NCI-H1694 treated with DMSO at 0.1 percent for 48 hours (cell line): ENCODE measurements at places on chromosomes 4 and X.

DNA sequence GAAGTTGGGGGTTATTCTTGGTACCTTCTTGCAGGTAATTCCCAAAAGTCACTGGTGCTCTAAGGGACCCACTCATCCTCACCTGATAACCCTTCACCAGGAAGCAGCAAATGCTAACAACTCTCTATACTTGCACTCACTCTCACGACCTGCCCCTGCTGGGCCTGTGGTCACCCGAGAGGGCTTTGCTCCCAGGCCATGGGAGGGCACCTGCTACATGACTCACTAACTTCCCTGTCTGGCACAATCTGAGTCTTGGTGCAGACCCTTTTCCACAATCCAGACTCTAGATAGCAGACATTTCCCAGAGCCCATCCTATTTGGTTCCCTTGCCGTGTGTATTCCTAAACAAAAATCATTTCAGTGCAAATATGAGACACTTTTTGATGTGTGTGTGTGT, 403.8 kb upstream of the FAT1 start:
- DNase-seq: no peak

DNA sequence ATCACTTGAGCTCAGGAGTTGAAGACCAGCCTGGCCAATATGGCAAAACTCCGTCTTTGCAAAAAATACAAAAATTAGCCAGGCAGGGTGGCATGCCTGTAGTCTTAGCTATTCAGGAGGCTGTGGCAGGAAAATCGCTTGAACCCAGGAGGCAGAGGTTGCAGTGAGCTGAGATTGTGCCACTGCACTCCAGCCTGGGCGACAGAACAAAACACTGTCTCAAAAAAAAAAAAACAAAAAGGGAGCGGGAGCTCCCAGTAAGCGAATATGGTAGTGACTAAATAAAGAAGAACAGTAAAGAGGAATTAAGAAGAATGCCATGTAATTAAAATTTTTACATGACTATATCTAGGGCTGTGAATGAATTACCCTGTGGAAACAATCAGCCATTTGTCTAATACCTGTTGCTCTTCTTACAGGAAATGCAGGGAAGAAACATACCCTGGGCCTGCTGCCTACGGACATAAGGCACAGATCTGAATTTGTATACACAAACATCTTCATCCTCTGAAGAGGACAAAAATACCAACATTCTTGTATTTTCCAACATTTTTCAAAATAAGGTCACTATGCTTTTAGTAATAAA, 11.4 kb downstream of the WDFY3 start:
- no peak for DNase-seq

DNA sequence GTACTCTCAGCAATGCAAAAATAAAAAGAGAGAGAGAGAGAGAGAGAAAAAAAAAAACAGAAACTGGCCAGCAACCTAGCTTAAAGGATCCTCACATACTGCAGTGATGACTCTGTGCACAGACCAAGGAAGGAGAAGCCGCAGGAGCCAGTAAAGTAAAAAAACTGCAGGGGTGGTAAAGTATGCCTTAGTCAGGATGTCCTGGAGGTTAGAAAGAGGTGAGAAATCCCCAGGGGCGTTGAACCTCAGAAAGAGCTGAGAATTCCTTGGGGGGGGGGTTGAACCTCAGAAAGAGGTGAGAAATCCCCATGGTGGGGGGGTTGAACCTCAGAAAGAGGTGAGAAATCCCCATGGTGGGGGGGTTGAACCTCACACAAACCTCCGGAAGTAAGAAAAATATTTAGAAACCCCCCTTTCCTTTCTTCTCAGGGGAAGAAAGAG, 48.0 kb downstream of the MAGEA9 start:
- no peak for DNase-seq

DNA sequence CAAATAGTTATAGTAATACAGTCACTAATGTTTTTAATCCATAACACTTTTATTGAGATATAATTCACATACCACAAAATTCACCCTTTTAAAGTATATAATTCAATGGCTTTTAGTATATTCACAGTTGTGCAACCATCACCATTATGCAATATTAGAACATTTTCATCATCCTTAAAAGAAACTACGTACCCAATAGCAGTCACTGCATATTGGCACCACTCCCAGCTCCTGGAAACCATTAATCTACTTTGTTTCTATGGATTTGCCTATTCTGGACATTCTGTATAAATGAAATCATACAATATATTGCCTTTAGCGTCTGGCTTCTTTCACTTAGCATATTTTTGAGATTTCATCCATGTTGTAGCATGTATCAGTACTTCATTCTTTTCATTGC, 99.3 kb downstream of the AMMECR1 start:
- DNase-seq: no peak

GRCh38 chrX:43969504-43970501, 3.4 kb downstream of the NDP start:
- no peak for DNase-seq

DNA sequence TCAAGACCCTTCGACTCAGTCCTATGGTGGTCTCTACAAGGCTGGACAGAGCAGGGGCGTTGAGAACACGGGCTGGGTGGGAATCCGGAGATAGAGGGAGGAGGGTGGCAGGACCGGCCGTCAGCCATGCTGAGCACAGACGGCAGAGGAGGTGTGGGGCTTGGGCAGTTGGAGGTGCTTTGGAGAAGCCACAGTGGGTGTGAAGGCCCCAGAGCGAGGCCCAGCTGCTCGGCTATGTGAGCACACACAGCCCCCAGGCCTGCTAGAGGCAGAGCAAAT, 4.2 kb downstream of the PDE6B start:
- DNase-seq: no peak

DNA sequence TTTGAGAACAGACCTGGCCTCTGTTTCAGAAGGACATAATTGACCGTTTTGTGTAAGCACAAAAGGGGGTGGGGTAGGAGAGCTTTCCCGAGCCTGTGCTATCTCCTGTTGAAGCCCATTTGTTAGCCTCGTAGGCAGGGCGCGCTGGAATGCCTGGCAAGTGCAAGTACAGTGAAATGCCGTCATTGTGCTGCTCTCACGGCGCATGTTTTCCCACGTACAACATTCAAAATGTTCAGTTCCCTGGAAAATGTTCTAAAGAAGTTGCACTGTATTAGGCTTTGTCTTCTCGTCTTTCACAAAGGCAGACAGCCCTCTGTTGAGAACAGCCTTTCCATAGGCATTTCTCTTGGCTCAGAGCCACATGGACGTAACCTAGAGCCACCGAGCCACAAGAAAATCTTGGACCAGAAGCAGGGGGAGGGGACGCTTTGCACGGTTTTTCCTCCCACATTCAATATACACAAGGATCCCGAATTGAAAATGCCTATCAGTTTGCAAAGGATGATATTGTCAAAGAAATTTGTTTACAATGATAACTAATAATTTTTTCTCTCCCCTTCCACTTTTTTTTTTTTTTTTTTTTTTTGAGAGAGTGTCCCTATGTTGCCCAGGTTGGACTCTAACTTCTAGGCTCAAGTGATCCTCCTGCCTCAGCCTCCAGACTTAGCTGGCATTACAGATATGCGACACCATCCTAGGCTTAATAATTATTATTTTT, 54.6 kb upstream of the RAPGEF2 start:
- no peak for DNase-seq

- no peak for DNase-seq
Measured at GRCh38 chr4:189162888-189163287, 777.8 kb upstream of the FRG1 start.

- DNase-seq: no peak
Measured at GRCh38 chr4:26015906-26016305, 101.9 kb downstream of the SMIM20 start.

- DNase-seq: peak; percentile 82
Measured at GRCh38 chr4:140252141-140252741, 98.3 kb upstream of the MAML3 start.

DNA sequence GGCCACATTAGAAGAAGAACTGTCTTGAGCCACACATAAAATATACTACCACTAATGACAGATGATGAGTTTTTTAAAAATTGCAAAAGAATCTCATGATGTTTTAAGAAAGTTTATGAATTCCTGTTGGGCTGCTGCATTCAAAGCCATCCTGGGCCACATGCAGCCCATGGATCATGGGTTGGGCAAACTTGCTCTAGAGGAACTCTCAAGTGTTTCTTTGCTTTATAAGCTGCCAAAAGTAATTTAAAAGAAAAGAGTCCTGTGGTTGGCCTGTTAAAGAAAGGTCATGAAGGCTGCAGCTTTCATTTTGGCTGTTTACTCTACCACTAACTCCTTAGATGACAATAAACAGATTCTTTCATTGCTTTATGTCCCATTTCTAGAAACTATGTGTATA, 218.2 kb downstream of the SCFD2 start:
- no peak for DNase-seq

DNA sequence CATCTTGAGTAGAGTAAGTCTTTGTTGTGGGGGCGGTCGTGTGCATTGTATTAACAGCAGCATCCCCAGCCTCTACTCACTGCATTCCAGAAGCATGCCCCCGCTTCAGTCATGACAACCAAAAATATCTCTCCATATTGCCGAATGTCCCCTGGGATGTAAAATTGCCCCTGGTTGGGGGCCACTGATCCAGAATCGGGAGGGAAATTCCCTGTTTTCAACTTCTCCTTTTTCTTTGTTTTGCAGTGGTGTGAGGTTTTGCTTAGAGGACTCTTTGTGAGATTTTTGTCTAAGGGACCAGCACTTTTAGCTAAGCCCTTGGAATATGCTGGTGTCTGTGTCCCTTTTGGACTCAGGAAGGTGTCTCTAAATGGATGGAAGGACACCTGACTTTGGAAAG, 3.0 kb upstream of the IL13RA1 start:
- DNase-seq: no peak

- DNase-seq: no peak
Measured at GRCh38 chr4:31005037-31005436, 284.9 kb downstream of the PCDH7 start.

DNA sequence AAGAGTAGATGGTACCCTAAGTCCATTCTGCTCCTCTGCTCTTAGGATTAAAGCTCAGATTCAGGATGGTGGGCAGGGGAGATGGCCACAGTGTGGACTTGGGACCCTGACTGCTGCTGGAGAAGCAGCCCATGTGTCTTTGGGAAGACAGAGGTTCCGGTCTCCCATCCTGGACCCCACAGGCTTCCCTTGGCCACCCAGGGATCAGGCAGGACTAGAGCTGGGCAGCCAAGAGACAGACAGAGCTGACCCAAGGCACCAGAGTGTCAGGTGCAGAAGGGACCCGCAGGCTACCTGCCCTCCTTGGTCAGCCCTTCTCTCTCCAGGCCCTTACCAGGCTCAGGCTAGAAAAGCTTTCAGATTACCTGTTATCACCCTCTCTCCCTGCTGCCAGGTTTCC, 25.7 kb upstream of the SHROOM4 start:
- no peak for DNase-seq

- DNase-seq: no peak
Measured at GRCh38 chrX:16807976-16808542, 21.8 kb downstream of the TXLNG start.

GRCh38 chr4:6819295-6819694, 36.8 kb downstream of the KIAA0232 start:
- DNase-seq: no peak

DNA sequence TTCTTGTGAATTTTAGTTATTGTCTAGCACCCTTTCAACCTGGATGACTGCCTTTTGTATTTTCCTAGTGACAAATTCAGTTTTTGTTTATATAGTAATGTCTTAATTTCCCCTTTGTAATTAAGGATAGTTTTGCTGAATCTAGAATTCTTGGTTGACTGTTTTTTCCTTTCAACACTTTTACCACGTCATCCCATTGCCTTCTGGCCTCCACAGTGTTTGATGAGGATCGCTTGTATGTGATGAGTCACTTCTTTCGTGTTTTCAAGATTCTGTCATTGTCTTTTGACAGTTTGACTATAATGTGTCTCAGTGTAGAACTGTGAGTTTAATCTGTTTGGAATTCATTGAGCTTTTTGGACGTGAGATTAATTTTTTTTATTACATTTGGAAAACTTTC, 30.1 kb downstream of the KDM6A start:
- no peak for DNase-seq

DNA sequence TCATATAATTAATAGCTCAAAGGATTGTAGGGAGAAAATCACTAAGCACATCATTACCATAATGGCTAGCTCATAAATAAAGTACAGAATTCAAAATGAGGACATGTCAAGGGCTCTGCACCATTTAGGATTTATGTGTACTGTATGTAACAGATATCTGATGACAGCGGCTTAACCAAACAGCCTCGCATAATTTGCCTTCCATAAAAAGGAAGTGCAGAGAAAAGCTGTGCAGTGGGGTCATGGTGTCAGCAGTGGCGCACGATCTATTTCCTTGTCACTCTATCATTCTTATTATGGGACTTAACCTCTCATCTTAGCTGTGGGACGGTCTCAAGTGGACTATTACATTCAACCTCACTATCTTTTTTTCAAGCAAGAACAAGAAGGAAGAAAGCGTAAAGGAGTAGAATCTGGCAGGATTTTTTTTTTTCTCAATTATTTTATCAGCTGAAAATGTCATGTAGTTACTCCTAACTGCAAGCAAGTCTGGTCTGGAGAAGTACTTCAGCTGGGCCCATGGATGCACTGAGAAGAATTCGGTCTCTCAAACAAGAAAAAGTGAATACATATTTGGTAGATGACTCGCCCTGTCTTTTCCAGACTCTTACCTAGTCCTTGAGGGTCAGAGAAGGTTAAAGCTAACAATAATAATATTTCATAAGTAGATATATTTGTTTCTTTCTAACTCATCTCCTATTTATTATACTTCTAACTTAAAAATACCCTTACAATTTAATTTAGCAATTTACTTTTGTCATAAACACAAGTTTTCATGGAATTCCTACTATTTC, 94.6 kb downstream of the COX18 start:
- DNase-seq: no peak

DNA sequence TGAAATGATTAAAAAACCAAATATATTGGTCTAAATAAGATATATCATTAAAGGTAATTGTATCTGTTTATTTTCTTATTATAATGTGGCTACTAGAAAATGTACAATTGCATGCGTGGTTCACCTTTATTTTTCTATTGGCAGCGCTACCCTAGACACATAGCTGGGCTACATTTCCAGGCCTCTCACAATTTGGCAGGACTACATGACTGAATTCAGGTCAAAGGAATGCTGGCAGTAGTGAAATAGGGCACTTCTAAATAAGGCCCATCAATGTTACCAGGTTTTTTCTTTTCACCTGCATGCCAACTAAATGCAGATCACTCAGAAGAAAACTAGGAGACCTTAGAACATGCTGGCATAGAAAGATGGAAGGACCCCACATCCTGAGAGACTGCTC, 1072.9 kb upstream of the SLIT2 start:
- DNase-seq: no peak

DNA sequence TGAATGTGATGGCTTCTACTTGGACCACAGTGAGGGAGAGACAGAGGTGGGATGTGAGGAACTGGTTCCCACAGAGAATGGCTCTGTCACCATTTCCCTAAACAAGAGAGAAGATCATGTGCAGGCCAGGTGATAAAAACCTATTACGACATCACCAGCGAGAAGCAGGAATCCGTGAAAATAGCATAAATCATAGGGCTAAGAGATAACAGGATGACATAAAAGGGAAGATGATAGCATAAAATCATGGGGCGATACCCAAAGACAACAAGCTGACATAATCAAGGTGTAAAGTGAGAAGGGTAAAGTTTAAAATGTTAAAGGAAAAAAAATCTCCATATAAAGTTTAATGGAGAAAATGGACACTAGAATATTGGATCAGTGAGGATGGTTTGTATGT, 205.5 kb upstream of the SLIT2 start:
- DNase-seq: no peak
